ENCODE measurements at places on chromosomes 3 and 15.

GRCh38 chr3:135503760-135504686 is 461.5 kb upstream of the PPP2R3A start:
- DNase-seq: peak; percentile 72

- DNase-seq: no peak
These were observed 30.5 kb downstream of the ALS2CL start for GRCh38 chr3:46662771-46663551.

DNA sequence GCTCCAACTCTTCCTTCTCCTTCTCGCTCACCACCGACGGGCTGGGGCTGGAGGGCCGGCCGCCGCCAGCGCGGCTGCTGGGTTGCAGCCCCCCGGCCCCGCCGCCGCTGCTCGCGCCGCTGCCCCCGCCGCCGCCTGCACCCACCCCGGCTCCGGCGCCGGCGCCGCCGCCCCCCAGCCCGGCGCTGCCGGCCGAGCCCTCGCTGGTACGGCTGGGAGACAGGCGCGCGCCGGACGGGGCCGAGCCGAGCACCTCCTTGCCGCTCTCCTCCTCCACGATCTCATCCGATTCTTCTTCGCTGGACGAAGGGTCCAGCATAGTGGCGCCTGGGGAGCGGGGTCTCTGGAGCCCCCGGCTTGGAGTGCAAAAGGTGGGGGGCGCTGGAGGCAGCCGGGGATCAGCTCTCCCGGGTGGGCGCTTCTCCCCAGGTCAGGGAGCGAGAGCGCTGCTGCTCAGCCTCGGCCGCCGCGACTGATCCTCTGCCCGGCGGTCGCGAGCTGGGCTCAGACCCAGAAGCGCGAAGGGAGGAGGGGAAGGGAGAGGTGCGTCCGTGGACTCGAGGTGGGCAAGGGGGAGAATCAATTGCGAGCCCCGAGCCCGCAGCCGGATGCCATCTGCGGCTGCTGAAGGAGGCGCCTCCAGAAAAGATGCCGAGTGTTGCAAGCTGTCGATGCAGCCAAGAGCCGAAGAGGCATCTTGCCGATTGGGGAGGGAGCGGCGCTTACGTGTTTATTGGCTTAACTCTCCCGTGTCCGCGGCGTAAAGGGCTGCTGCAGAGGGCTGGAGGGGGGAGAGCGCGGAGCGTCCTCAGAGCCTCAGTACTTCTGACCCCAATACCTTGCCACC is at the start of gene CADPS:
TSS of gene CADPS (minus strand) at position 706 of the 847 bp plus-strand sequence. CDS start at position 319, 387 bp downstream.
- DNase-seq: peak; percentile 84

DNA sequence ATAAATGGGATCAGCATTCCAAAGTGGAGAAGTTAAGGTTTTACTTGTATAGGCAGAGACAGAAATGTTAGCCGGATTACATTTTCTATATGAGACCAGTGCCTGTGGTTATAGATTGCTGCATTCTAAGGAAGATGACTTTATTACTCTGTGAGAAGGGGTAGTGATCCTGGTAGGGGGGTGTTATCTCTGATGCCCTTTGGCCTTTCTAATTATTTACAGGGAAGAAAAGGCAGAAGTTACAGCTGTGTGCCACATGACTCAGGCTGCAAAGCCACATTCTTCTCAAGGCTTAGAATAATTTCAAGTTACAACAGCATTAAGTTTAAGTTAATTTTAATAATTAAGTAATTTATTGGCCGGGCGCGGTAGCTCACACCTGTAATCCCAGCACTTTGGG is 2.2 kb upstream of the TMC3 start:
- no peak for DNase-seq

DNA sequence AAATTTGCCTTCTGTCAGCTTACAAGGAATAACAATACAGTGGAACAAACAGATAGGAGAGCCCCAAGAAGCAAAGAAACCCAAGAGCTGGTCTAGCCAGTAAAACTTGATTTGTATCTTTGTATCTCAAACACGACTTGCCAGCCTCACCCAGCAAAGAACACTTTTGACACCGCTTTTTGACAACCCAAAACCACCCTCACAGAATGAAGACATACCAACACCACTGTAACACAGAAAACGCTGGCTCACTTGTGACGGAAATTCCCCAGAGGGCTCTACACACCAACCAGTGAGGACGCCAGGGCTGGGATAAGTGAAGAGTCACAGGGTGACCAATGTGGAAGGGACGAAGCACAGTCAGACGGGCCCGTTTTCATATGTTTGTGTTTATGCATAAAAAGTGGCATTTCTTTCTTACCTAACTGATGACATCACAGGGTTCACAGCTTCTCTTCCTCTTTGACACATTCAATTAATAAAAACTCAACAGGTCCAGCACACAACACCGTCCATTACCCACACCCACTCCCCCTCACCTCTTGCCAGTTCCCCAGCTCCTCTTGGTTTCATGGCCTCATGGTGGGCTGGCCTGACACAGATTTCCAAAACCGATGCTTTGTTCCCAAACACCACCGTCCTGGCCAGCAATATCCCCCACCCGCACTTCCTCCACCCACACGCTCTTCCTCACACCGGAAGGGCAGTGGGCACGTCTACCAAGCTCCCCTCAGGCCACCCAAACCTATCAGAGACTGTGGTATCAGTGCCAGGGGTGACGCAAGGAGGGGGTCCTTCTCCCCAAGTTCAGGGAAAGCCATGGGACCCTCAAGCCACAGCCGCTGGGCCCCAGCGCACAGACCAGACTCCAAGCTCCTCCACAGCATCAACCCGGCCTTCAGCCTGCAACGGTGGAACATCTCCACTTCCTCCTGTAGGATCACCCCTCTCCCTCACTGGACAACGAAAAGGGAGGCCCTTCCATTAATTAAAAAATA is 94.2 kb downstream of the ADAMTS17 start:
- no peak for DNase-seq

DNA sequence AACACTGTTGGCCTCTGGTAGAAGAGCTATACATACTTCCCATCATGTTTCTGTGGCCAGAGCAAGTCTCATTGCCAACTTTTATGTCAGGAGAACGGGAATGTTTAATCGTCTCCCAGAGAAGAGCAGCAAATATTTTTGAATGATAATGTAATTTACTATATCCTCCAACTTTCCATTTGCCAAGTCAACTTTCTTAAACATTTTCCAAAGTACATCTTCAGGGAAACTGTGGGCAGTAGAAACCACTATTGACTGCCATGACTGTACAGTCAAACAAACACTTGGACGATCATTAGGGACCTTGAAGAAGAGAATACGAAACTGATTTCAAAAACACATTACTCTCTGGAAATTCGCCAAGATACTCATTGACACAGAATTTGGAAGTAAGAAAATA is 201.5 kb downstream of the GABRB3 start:
- no peak for DNase-seq

DNA sequence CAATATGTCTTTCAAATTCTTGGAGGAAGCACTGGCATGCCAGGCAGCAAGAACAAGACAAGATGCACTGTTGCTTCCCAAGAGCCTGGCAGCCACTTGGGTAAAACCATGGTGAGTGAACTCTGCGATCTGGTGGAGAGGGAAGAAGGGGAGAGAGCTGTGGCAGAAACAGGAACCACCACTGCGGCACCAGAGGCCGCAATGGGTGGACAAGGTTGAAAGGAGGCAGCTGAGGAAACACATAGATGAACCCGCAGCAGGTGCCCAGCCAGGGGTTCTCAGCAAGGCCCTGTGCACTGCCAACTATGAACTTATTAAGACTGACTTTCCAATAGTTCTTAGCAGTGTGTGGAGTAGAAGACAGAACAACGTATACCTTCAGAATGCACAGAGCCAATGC is 48.2 kb upstream of the CCDC54 start:
- DNase-seq: no peak

DNA sequence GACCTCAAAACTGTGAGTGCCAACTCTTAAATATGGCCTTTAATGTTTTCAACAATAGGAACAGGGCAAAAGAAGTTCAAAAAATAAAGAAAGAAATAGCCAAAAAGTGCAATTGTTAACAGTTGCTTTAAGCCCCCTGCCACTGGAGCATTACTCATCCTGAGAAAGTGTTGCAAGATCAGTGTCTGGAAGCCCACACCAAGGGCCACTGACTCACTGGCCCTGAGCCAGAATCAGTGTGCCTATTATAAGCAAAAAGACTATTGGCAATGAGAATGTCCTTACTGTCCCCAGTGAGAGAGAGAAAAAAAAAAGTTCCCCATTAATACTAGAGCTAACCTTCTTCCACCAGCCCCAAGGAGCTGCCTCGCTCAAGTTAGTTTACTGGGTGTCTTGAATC is 480.1 kb upstream of the ZNF385D start:
- DNase-seq: no peak

GRCh38 chr15:66611257-66612053 is 45.7 kb upstream of the LCTL start:
- DNase-seq: no peak

GRCh38 chr3:189942948-189943347 is 177.7 kb downstream of the P3H2 start:
- DNase-seq: no peak

DNA sequence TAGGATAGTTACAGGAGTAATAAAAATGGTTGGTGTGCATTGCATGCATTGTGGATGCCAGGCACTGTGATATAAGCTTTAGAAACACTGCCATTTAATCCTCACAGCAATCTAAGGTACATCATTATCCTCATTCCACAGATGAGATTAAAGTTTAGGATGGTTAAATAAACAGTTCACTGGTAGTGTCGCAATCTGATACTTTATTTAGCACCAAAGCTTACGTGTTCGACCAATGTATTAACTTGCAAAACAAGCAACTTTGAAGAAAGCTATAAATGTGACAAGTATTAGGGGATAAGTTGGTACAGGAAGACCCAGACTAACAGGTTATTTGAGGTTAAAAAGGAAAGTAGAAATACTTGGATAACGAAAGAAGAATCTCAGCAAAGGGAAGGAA is 150.5 kb upstream of the ZNF385D start:
- DNase-seq: no peak

GRCh38 chr15:79071901-79072300 is 18.7 kb downstream of the RASGRF1 start:
- no peak for DNase-seq

- no peak for DNase-seq
These were observed 63.9 kb downstream of the UQCC5 start for GRCh38 chr3:52600258-52600657.

DNA sequence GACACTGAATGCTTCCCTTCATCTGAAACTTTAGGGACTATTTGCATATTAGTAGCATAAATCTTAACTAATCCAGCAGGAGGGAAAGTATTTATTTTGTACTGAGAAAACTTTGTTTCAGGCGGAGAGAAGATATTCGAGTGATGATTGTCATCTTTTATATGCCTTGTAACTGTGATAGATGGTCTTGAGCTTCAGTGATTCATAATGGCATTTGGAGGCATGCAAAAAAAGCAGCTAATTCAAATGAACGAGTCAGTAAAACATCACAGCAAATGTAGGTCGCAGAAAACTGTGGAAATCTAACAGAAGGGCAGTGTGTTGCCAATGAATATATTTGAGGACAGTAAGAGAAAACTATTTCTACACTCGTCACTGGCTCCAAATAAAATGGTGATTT is 643.7 kb upstream of the NAALADL2 start:
- no peak for DNase-seq

GRCh38 chr3:8741581-8742261 is 8.1 kb downstream of the CAV3 start:
- no peak for DNase-seq

DNA sequence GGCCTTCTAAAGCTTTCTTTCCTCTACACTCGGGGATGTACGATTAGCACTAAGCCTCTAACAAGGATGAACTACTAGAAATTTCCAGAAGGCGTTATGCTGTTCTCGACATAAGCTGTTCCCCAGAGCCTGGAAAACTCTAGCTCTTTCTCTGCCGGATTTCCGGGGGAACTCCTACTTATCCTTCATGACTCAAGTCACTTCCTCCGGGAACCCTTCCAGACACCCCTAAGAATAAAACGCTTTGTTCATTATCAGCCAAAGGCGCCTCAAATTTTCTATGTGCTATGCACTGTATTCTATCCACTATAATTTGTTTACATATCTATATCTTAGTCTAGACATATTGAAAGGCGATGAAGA is 455 bp upstream of the SNAP23 start:
- no peak for DNase-seq

- peak; percentile 76 for DNase-seq
These were observed 64.6 kb downstream of the CYP11A1 start for GRCh38 chr15:74302821-74303359.

DNA sequence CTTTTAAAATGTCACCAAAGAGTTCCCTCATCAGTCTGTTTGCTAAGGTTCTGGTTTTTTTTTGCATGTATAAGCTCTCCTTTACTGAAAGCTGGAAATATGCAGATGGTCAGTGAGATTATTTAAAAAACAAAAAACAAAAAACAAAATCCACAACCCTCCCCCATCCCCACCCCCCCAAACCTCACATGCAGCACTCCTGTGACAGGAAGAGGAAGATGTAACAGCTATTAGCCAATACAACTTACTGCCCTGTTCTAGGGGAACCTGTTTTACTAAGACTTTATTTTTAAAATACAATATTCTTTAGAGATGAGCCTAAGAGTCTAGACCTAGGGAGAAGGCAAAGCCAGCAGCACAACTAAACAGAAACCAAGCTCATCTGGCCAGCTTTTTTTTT is 39.5 kb downstream of the ANP32A start:
- DNase-seq: no peak

DNA sequence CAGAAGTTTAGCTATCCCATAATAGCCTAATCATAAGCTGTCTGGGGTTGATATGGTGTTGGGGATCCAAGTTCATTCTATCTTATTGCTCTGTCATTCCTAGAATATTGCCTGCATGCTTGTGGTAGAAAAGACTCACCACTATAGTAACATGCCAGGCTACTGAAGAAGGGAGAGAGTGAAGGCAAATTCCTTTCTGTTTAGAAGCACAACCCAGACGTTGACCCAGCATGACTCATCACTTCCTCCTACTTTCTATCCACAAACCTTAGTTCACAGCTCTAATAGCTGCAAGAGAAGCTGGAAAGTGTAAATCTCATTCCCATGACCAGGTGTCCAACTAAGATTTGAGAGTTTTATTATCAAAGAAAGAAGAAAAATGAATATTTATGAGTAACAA is 57.8 kb upstream of the NMD3 start:
- no peak for DNase-seq

- DNase-seq: no peak
These were observed 61.7 kb downstream of the TFDP2 start for GRCh38 chr3:142087676-142088075.

GRCh38 chr15:61146091-61146930 is 82.8 kb downstream of the RORA start:
- peak; percentile 49 for DNase-seq

DNA sequence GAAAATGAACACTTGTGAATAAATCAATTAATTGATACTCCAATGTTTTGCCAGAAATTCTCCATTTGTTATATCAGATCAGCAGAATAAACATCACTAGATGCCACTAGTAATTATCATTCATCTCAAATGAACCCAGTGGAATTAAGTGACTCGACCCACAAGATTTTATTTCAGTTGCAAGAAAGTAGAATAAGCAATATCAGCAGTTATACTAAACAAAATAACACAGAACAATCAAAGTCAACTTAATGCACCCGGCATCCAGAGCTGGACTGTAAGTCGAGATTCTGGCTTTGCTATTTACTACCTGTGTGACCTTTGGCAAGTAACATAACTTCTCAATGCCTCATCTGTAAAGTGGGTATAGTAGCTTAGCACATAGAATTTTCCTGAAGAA is 256.5 kb downstream of the MEIS2 start:
- DNase-seq: no peak

Measured in NCI-H1417 (cell line).